Natural killer cell (primary cell): ENCODE measurements at places on chromosomes 3 and 15. TPM values are rescaled to one million over a fixed set of nuclear protein-coding genes. Genes with fewer than 3 reads are reported as not detected.

The RTP4 gene
- total RNA-seq, result 4.4 TPM

DNA sequence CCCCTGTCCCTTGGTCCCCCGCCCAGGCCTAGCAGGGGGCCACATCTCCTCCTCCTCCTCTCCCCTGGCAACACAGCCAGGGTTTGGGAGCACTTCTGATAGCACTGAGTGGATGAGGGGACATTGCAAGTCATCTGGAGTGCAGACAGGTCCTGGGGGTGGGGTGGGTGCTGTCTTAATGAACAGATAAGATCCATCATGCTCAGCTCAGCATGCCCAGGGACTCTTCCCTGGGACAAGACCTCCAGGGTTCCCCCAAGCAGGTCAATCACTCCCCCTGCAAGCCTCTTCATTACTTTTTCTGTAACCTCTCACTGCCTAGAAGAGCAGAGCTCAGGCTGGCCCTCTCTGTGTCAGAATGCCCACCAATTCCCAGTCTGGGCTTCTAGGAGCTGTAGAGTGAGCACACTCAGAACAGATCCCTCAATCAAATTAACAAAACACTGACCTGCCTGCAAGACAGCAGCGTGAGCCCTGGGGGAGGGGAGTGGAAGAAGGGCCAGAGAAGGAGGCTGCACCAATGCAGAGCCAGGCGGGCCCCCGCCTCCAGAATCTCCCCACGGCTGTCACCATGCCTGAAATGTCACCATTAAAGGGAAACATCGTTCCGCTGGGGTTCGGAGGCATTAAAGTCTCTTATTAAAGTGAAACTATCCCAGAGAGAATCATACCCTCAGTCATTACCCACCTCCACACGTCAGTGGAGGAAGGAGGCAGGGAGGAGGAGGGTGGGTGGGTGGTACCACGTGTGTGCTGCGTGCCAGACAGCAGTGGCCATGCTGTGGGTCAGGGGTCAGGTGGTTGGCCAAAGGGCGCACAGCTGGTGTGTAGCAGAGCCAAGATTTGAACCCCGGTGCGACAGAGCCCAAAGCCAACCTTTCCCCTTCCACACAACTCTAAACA is 114.7 kb upstream of the LINGO1 start:
- H3K27me3 ChIP-seq, result no peaks in the 10 kb centered on the region
- no peak overlapping the region for H3K27ac ChIP-seq
- no peaks in the 10 kb centered on the region for H3K4me1 ChIP-seq
- H3K36me3 ChIP-seq, result no peaks in the 10 kb centered on the region

The CLDN11 gene
- 0.39 TPM for total RNA-seq

DNA sequence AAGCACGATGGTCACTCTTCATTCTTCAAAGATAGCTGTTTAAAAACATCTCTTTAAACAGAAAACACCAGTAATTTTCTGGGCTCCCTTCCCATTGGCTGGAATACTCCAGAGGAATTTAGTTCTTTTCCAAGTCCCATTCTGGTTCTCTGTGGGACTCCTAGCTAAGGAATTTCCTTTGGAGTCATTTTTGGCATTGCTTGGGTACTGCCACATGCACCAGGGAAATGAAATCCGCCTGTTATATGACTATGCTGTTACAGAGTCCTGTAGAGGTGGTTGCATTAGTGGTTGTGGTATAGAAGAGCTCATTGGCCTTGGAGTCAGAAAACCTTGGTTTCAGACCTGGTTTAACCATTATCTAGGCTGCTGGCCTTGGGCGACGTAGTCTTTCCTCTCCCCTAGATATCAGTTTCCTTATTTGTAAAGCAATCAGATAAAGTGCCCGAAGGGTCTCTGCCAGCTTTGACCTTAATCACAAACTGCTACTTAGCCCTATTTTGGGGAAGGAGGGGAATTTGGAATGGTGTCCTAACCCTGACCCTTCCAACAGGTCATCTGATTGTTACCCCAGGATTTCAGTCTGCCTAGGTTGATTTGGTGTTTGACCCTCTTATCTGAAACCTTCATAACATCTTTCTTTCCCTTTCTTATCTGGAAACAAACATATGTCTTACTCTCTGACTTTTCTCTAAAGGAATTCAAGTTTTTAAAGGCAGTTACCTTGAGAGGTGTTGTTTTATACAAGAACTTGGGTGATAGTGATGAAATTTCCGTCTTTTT is 13.4 kb downstream of the RTP1 start:
- H3K27ac ChIP-seq, result no peak overlapping the region
- no peaks in the 10 kb centered on the region for H3K4me1 ChIP-seq
- H3K36me3 ChIP-seq, result no peaks in the 10 kb centered on the region
- DNase-seq, result no peak

- DNase-seq, result no peak
- H3K27me3 ChIP-seq, result no peaks in the 10 kb centered on the region
- no peak overlapping the region for H3K27ac ChIP-seq
- no peak overlapping the region for H3K4me3 ChIP-seq
These were observed 46.6 kb upstream of the SERPINI2 start for GRCh38 chr3:167520266-167521005.

- H3K27me3 ChIP-seq, result no peaks in the 10 kb centered on the region
- H3K36me3 ChIP-seq, result no peaks in the 10 kb centered on the region
- no peaks in the 10 kb centered on the region for H3K4me1 ChIP-seq
- no peak overlapping the region for H3K4me3 ChIP-seq
- no peak for DNase-seq
These were observed 226.9 kb downstream of the CACNA2D3 start for GRCh38 chr3:54349231-54349652.

The SRGAP3 gene
- total RNA-seq, result 2.5 TPM
